ENCODE measurements at places on chromosomes 7 and 10.

DNA sequence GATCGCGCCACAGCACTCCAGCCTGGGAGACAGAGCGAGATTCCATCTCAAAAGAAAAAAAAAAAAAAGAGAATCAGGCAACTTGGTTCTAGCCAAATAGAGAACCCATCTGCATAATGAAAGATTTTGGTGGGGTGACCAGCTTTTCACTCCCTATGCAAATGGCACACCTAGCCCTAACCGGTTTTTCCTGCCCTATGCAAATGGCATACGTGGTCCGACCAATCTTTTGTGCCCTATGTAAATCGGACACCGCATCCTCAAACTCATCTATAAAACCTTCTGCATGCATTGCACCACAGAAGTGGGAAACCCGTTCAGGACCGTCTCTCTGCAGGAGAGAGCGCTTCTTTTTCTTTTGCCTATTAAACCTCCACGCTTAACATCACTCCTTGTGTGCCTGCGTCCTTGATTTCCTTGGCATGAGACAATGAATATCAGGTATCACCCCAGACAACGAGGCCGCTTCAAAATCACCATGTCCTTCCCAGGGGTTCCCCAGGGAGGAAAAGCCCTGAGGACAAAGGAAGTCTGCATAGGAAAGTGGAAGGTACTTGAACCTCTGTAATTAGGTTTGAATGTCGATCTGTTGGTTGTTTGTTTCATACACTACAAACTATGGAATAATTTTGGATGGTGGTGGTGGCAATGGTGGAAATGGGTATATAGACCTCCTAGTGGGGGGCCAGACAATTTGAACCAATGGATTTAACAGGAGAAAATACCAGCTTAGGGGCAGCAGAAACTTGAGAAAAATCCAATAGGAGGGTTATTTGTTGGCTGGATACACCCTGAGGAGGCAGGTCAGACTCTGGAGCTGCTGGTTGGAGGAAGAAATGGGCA is 396.2 kb downstream of the TYW1 start:
- no peak for DNase-seq

GRCh38 chr10:98920807-98921206 is 314.8 kb downstream of the HPSE2 start:
- DNase-seq = no peak

GRCh38 chr7:154332811-154333580 is 280.8 kb downstream of the DPP6 start:
- no peak for DNase-seq

GRCh38 chr7:47337531-47337930 is 244.4 kb downstream of the TNS3 start:
- no peak for DNase-seq
